Fibroblast of upper back skin (primary cell): ENCODE measurements at places on chromosomes 7 and 10.

- DNase-seq = no peak
Observed at GRCh38 chr10:99424656-99425055, 5.8 kb downstream of the GOT1 start.

GRCh38 chr10:78931321-78932053, 137.3 kb upstream of the ZMIZ1 start:
- peak; percentile 96 for DNase-seq

DNA sequence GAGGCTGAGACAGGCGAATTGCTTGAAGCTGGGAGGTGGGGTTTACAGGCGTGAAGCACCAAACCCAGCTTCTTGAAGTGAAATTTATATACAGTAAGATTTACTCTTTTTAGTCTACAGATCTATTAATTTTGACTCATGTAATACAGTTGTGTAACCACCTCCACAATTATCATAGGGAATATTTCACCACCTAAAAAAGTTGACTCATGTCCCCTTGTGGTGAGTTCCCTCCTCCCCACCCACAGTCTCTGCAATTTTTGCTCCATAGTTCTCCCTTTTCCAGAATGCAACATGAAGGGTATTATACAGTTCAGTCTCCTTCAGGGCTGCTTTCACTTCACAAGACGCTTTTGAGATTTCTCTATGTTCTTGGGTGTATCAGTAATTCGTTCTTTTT, 156.8 kb downstream of the FAM107B start:
- peak; percentile 40 for DNase-seq

DNA sequence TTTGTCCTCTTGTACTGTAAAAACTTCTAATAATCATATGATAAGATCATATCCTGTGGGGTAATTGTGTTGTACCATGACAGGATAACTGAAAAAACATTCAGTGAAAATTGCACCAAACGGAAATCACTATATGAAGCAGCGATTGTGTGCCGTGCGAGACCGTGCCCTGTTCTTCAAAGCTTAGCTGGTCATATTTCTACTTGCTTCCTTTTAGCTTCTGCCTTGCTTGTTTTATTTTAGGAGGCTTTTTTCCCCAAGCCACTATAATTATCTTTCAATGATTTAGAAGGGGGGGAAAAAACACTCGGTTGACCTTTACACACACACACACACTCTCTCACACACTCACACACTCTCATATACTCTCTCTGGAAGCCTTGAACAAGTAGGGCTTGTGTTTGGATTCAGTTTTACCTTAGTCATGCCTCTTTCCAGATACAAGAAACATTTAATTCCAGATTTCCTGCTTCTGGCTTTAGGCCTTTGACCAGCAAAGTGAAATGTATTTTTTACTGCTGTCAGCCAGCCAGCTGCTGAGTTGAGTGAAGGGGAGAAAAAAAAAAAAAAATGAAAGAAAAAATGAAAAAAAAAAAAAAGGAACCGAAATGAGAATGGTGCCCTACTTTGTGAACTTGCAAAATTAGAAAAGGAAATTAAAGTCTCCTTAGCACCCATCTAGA, 181.4 kb downstream of the ARID5B start:
- peak; percentile 81 for DNase-seq

DNA sequence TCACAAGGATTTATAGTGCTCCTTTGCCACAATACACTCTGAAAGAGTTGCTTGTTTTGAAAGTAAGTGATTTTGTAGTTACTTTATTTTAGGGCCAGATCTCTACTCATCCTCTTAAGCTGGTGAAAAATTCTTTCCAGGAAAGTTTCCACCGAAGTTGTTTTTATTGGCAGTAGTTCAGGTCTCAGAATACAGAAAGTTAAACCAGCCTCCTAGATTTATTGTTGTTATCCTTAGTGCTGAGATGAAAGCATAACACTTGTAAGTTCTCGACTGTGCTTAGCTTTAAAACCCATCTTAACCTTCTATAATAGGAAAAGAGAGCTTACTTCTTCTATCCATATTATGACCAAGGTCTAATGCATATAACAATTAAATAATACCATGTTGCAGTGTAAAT, 5.5 kb downstream of the AP3M1 start:
- DNase-seq = peak; percentile 83

- no peak for DNase-seq
Observed at GRCh38 chr10:35327790-35328403, 8.4 kb upstream of the CCNY start.

- DNase-seq = no peak
Observed at GRCh38 chr7:98303176-98303865, 21.8 kb downstream of the BRI3 start.

- no peak for DNase-seq
Observed at GRCh38 chr7:142690554-142691182, 58.6 kb upstream of the PRSS1 start.

DNA sequence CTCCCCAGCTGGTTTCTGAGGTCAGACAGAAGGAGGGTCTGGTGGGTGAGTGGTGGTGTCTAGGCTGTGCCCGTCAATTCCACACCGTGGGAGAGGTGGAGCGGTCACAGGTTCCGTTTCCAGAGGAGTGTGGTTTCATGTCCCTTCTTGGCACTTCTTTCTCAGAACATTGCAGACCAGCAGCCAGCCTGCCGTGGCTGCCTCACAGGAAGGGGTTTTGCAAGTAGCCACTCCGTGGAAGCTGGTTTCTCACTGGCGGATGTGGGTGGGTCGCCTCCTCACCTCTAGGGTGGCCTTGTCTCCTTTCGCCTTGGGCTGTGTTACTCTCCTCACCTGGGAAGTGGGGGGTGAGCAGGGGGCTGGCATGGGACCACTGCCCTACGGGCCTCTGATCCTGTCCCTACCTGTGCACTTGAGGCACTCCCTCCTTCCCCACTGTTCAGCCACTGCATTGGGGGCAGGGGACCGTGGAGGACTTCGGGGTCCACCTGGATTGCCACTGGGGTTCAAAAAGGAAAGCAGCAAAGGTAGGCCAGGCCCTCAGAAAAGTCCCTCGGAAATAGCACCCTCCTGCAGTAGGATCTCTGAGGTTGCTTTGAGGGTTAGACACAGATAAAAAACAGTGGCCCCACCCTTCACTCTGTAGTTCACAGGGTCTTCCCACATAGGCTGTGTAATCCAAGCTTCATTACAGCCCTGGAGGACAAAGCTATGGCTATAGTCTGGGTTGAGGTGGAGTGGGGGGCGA, 33.9 kb downstream of the TSPAN14 start:
- no peak for DNase-seq

DNA sequence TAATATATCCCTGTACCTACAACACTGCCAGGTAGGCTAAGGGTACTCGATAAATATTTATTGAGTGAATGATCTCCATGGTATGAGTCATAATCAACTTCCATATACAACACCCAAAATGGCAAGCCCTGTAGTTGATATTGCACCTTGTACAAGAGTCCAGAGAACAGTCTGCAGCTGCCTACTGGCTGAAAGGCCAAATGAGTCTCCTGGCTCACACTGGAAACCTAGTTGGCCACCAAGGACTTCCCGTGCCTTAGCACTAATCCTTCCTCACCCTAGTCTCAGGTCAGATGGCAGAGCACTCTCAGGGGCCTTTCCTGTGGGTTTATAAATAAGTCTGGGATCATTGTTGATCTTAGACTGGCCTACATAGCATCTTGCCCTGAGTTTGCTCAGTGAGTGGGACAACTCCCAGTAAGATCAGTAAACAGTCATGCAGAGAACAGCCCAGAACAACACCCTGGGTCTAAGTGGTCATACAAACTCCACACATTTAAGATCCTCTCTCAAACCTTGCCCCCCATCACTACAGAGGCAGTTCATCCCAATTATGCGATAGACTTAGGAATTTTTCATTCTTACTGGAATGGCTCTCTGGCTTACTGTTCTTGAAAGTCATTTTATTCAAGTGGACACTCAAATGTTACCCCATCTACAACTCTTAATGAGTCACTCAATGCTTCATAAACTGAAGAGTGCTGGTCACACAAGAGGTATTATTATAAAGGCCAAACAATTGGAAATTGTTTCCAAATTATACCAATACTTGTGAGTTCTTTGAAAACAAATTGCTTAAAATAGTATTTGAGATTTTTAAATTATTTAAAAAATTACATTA, 14.7 kb upstream of the SLC16A9 start:
- DNase-seq = no peak

- DNase-seq = no peak
Observed at GRCh38 chr7:151904270-151904669, 27.4 kb upstream of the PRKAG2 start.

DNA sequence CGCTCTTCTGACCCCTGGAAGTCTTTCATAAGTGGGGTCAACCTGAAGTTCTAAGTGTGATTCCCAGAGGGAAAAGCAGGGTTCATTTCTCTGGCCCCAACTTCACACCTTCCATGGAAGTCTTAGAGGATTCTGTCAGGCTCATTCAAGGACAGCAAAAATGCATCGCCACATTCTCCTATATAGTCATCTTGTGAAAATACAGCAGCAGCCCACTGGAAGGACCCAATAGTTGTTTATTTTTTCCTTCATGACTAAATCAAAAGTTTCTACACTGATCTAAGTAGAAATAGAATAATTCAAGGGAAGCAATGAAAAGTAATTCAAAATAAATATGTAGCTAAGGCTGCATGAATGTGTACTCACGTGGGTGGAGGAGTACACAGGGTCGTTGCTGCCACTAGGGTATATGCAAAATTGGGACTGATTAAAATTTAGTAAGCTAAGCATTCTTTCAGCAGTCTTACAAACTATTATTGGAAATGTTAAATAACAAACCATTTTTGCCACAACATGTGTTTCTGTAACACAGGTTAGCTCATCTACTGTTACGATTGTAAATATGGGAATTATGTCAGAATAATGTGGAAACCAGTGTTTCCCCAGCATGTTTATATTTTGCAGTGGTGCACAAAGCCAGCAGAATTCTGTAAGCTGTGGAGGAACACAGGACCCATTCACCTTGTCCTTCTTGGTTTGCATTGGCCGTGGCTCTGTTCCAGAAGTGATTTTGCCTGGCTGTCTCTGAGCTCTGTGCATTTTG, 33.5 kb downstream of the EEPD1 start:
- DNase-seq = no peak

GRCh38 chr10:132601567-132601966, 64.0 kb downstream of the INPP5A start:
- DNase-seq = no peak

- peak; percentile 80 for DNase-seq
Observed at GRCh38 chr10:31697271-31698180, 231.1 kb downstream of the ARHGAP12 start.

DNA sequence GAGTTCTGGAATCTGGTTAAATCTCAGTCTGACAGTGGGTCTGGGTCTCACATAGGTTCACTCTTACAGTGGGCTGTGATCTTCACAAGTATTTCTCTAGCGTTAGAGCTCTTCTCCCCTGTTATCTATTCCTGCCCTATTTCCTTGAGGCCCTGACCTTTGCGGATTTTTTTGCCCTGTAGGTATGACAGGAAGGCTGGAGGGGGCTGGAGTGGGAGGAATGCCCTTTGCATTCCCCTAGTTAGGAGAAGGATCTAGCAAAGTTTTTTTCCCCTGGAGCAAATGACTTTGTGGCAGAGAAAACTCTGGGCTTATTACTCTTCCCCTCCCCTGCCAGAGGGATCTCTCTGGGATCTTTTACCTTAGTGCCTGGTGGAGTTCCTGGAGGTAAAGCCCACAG, 49.2 kb downstream of the GALNT11 start:
- no peak for DNase-seq

GRCh38 chr10:110512461-110513187, 14.9 kb downstream of the DUSP5 start:
- peak; percentile 91 for DNase-seq

GRCh38 chr10:4398602-4399001, 427.4 kb upstream of the AKR1E2 start:
- no peak for DNase-seq

GRCh38 chr10:17237915-17238444, 9.9 kb downstream of the VIM start:
- peak; percentile 55 for DNase-seq

GRCh38 chr10:32166365-32166764, 110.1 kb upstream of the KIF5B start:
- DNase-seq = no peak

DNA sequence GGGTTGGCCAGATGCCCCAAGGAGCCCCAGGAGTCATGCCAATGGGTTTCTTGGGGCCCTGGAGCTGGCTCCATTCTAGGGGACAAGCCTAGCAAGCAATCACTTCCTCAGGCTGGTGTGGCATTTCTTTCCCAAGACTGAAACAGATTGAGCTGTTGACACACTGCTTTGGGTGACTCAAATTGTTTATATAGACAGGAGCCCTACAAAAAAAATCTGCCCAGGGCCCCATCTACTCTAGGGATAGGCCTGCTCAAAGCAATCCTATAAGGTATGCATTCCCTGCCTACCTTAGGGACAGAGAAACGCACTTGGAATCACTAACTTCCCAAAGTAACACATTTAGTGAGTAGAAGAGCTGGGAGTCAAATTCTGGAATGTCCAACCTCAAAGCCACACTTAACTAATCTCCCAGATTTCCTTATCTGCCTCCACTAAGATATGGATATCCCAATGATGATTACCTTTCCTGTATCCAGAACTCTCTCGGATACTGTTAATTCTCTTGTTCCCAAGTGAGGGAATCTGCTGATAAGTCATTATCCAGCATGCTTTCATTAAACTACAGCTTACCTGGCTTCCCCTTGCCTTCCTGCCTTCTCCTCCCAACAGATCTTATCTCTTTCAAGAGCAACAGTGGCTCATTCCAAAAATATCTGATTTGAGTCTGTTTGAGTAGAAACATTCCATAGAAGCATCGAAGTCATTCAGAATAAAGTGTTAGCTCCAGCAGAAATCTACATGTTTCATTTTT, 3.1 kb downstream of the ABLIM1 start:
- no peak for DNase-seq

DNA sequence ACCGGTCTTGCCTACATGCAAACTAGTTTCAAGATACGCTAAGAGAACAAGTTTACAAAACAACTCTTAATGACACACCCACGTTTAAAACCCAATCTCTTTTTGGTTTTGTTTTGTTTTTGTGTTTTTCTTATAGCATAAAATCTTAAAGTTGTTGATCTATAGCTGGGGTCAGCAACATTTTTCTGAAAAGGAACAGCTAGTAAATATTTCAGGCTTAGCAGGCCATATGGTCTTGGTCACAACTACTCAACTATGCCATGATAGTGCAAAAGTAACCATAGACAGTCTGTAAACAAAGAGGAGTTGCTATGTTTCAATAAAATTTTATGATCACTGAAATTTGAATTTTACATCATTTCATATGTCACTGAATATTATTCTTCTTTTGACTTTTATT, 327.4 kb downstream of the AGMO start:
- DNase-seq = no peak

GRCh38 chr7:23294549-23295400, 4.4 kb upstream of the MALSU1 start:
- no peak for DNase-seq

DNA sequence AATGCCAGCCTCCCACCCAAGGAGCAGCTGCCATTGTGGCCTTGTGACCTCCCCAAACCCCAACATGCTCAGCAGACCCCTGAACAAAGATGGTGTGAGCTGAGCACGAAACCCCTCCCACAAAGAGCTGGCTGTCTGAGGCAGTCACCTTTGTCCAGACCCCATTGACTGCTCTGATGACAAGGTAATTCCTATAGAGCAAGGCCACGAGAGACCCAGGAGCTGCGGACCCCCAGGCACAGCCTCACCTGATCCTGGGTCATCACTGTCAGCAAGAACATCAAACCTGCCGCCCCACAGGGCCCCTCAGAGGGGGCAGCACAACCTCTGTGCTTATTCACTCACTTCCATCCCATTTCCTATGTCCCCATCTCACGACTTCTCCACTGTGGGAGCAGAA, 102.6 kb downstream of the CPXM2 start:
- no peak for DNase-seq

GRCh38 chr7:604001-604883, 84.6 kb upstream of the PDGFA start:
- peak; percentile 68 for DNase-seq

GRCh38 chr10:69716711-69717560, 84.8 kb upstream of the COL13A1 start:
- DNase-seq = peak; percentile 22
